ENCODE measurements at places on chromosomes 12 and 14.

- DNase-seq = peak; percentile 48
Measured at GRCh38 chr12:87930033-87930432, 99.2 kb downstream of the C12orf50 start.

DNA sequence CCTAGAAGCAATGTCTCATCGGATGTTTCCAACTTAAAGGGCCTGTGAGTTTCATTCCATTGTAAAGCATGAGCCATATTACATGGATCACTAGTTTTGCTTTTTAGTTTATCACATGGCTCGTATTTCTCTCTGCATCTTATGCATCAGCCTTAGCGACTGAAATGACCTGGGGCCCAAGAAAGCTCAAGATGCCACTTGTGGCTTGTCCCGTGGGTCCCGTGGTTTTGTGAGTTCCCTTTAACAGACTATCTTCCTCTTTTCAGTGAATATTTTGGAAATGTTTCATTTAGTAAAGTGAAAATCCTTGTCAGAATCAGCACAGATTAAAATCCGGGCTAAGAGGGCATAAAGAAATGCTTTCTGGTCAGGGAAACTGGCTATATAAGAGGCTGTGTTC lies 86.2 kb upstream of the PPM1H start:
- no peak for DNase-seq

DNA sequence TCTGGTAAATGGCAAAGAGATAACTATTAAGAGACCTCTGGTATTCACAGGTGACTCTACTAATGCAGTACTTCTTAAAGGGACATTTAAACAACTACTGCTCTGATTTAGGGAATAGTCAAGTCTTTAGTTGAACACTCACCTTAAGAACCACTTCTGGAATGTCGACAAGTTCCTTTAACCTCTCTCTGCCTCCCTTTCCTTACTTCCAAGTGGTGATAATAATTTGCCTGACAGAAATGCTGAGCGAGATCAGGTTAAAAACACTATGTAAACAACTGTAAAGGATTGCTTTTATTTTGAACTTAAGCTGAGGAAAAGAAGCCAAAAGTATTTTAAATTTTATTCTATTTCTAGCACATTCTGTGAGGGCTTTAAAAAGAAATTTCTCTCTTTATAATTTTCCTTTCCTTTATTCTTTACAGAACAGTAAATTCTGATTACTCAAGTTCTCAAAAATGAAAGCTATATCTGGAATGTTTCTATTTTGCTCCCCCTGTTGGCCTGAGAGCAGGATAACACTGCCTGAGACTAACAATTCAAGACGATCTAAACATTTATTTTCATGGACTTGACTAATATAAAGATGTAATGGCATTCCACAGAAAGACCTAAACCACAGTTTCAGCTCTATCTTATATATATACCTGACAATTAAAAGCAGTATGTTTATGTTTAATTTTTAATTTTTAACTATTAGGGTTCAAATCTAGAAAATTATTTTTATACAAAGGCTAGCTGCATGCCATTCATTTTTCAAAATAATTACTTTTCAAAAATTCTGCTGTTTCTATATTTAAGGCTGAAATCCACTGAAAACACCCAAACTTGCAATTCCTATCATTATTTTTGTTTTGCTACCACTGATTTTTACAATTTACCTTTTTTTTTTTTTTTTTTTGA lies 29.2 kb downstream of the ZCCHC8 start:
- DNase-seq = peak; percentile 43

DNA sequence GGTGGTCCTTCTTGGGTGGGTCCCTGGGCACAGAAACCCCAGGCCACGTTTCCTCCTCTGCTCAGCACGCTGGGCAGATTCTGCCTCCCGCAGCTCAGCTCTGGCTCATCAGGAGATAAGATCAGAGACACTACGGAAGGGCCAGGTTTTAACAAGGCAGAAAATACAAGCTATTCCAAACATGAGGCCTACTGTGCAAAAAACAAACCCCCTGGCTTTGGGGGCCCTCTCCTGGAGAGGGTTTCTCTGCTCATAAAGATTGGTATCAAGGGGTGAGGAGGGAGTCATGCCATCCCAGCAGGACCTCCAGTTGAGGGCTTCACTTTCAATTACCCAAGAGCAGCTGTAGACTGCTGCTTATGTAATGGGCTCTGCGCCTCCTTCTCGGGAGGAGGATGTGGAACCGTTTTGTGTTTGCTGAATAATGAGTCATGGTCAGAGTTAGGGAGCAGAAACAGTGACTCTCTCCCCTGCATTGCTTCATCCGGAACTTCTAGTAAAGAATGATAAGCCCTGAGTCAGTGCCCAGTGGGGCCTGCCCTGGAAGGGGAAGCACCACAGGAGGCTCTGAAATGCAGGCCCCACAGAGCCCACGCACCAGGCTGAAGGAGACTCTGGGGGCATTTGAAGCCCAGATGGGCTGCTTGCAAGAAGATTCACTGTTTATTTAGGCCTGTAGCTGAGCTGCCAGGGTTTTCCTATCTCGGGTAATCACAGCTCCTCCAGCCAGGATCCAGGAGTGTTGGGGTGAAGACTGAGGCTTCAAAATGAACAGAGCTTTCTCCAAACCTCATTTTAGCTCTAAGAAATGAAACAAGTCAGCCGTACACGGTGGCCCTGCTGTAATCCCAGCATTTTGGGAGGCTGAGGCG lies 79.3 kb downstream of the SSPN start:
- peak; percentile 38 for DNase-seq

GRCh38 chr12:26783131-26783526 lies 49.9 kb downstream of the ITPR2 start:
- no peak for DNase-seq

- DNase-seq = no peak
Measured at GRCh38 chr12:91702843-91703425, 442.7 kb downstream of the BTG1 start.

GRCh38 chr12:113436993-113437728 lies 15.0 kb downstream of the SDSL start:
- DNase-seq = no peak

DNA sequence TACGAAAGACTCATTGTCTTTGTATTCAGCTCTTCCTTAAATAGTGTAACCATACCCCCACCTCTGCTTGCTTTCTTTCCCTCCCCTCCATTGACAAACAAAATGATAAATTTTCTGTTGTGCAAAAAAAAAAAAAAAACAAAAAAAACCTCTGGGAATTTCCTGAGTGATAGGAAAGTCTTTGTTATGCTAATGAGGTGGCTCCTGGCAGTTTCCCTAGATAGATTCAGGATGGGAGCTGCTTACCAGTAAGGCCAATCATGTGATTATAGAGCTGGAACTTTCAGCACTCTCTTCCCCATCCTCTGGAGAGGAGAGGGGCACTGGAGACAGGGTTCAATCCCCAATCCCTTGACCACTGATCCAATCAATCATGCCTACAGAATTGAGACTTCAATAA lies 120.5 kb downstream of the NUAK1 start:
- DNase-seq = no peak

GRCh38 chr14:90574188-90575131 lies 177.6 kb downstream of the CALM1 start:
- no peak for DNase-seq

GRCh38 chr14:54695196-54695595 lies 128.3 kb downstream of the SAMD4A start:
- DNase-seq = no peak

- DNase-seq = no peak
Measured at GRCh38 chr12:113515082-113515856, 43.6 kb upstream of the LHX5 start.

- DNase-seq = peak; percentile 5
Measured at GRCh38 chr14:25833341-25834126, 764.3 kb downstream of the NOVA1 start.

DNA sequence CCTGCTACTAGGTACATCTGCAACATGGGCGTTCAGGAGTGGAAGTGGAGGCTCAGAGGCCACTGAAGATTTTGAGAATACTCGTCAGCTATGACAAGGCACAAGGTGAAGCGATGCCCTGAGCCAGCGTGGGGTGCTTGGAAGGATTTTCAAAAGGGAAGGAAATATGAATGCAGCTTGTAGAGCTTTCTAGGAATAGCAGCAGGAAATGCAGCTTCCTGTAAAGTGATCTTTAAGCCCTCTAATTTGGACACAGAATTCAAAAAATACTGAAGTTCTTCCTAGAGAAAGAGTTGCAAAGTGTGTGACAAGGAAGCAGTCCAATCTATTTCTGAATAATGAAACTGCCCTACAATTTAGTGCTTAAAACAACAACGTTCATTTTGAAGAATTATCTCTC lies 13.2 kb upstream of the C1S start:
- no peak for DNase-seq

DNA sequence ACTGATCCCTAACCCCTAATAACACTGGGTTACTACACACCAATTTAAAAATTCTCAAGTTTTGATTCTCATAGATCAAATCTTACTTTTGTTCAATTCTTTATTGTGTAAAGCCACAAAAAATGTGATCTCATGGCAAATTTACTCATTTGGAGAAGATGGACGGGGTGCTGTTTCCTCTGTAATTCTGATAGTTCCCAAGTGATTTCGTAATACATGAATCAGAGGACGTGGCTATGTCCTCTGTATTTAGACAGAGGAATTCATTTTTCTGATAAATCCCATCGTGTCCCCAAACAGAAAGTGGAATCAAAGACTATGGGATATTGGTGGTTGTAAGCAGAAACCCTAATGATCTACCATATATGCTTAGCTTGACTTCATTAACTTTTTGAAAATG lies 76.6 kb upstream of the GNG2 start:
- DNase-seq = peak; percentile 31

- DNase-seq = no peak
Measured at GRCh38 chr12:85089792-85090191, 53.6 kb downstream of the LRRIQ1 start.

GRCh38 chr12:131854861-131855476 lies 26.8 kb downstream of the MMP17 start:
- no peak for DNase-seq

- DNase-seq = no peak
Measured at GRCh38 chr14:89836830-89837469, 117.6 kb downstream of the EFCAB11 start.

- no peak for DNase-seq
Measured at GRCh38 chr12:48199774-48200221, 3.3 kb downstream of the OR10AD1 start.

GRCh38 chr12:116177017-116177416 lies 100.5 kb downstream of the MED13L start:
- DNase-seq = no peak

GRCh38 chr14:104117341-104118005 lies 20.9 kb upstream of the KIF26A start:
- DNase-seq = no peak

- DNase-seq = no peak
Measured at GRCh38 chr14:99660794-99661193, 15.9 kb downstream of the HHIPL1 start.

GRCh38 chr12:68206446-68206845 lies 19.2 kb downstream of the IL26 start:
- DNase-seq = no peak

DNA sequence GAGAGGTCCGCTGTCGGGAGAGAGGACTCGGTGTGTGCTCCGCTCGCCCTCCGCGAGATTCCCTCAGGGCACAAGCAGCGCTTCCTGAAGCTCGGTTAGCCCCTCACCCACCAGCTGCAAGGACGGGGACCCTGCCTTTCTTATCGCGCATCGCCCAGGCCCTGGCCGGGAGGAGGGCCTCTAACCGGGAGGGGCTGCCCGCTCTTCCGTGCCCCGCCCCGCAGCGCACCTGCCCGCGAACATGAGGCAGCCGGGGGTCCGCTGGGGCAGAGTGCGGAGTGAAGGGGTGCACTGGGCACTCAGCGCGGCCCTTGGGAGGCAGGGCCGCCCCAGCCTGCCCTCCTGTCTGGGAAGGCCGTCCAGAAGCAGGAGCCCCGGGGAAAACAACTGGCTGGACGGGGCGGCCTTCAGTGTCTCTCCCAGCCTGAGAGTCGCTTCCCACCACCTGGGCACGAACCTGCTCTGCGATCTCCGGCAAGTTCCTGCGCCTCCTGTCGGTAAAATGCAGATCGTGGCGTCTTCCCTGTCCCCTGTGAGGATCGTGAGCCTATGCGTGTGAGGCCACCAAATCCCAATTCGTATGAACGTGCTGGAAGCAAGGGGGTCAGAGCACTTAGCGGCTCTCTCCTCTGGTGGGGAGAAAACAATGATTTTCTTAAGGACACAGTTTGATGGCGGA lies 28.0 kb upstream of the ADIPOR2 start:
- DNase-seq = no peak

- DNase-seq = no peak
Measured at GRCh38 chr14:72535485-72535884, 358.4 kb downstream of the DPF3 start.

DNA sequence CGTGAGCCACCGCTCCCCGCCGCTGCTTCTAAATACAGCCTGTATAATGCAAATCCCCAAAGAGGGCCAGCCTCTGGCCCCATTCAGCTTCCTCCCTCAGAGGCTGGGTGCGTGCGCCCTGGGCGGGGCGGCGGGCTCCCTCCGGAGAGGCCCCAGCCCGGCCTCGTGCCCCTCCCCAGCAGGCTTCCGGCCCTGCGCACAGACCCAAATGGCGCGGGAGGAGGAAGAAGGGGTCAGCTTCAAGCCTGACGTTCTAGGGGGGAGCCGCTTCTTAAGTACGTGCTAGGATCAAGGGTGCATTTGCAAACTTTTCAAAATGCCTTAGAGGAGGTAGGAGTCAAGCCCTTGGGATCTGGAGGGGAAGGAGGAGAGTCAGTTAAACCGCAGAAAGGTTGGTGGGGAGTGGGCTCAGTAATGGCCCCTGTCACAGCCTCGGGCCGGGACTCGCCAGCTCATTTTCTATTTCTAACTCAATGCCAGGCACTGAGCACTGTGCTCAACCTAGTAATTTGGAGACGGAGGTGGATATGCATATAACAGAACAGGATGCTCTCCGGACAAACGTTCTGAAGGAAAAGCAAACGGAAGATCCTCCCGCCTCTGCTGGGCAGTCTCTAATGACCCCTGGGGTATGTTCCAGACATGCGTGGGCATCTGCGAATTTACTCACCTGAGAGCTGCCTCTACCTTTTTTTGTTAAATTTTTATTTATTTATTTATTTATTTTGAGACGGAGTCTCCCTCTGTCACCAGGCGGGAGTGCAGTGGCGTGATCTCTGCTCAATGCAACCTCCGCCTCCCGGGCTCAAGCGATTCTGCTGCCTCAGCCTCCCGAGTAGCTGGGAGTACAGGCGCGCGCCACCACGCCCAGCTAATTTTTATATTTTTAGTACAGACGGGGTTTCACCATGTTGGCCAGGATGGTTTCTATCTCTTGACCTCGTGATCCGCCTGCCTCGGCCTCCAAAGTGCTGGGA lies 32.3 kb downstream of the NINJ2 start:
- DNase-seq = no peak

GRCh38 chr14:23002592-23002991 lies 7.4 kb downstream of the C14orf93 start:
- DNase-seq = no peak

- DNase-seq = no peak
Measured at GRCh38 chr14:22502007-22502406, 87.0 kb downstream of the DAD1 start.

- DNase-seq = no peak
Measured at GRCh38 chr12:75650595-75651341, 139.4 kb upstream of the KRR1 start.

GRCh38 chr12:28374556-28374955 lies 184.3 kb downstream of the CCDC91 start:
- no peak for DNase-seq

- no peak for DNase-seq
Measured at GRCh38 chr12:9348906-9349518, 140.8 kb upstream of the PZP start.

Measured in COLO829 (cell line).